Astrocyte (in vitro differentiated cells and primary cell): ENCODE measurements at places on chromosomes 13 and 19. TPM values are rescaled to one million over a fixed set of nuclear protein-coding genes. Genes with fewer than 3 reads are reported as not detected.

DNA sequence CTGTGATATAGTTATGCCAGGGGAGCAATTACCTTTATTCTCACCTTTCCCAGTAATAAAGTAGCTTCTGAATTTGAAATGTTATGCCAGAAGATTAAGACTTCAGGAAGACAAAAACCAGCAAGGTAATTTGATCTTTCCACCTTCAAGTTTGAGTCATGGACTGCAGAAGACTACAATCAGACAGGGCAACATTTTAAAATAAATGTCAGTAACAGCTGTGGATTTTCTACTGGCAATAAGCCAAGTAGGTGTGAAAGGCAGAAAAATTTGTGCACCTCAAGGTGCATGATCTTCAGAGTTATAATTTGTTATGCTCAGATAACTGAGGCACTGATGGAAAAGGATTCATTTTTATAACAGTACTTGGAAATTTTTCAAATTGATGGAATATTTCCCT is 54.9 kb downstream of the SLITRK1 start:
- no peak for DNase-seq

- peak; percentile 96 for DNase-seq
Observed at GRCh38 chr19:46731007-46731501, 14.1 kb upstream of the PRKD2 start.

- DNase-seq, result no peak
Observed at GRCh38 chr19:46391296-46392251, 21.8 kb downstream of the CCDC8 start.

- DNase-seq, result no peak
Observed at GRCh38 chr13:25743421-25743820, 308.4 kb downstream of the SHISA2 start.

GRCh38 chr19:17540174-17540573 is 15.3 kb upstream of the COLGALT1 start:
- no peak for DNase-seq

- DNase-seq, result no peak
Observed at GRCh38 chr19:3350014-3350663, 16.2 kb upstream of the NFIC start.

DNA sequence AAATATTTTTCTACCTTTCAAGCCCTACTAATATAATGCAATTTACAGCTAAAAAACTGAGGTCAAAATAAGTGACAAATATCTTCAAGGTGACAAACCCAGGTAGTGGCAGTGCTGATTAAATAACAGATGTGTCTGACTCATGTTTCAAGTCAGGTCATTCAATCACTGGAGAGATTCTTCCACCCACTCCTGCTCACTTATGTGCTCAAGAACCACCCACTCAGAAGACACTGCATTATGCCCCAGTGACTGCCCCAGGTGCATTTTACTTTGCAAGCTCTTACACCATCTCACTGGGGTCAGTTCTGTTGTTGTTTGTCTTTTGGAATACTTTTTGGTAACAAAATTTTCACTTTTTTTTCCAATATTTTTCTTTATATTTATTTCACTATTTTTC is 2.2 kb downstream of the ZNF100 start:
- no peak for DNase-seq

FREM2 gene
- 0.67 and 2.8 TPM in 2 replicates for total RNA-seq

ZNF837 gene
- 2.4 and 2.9 TPM in 2 replicates for total RNA-seq

DNA sequence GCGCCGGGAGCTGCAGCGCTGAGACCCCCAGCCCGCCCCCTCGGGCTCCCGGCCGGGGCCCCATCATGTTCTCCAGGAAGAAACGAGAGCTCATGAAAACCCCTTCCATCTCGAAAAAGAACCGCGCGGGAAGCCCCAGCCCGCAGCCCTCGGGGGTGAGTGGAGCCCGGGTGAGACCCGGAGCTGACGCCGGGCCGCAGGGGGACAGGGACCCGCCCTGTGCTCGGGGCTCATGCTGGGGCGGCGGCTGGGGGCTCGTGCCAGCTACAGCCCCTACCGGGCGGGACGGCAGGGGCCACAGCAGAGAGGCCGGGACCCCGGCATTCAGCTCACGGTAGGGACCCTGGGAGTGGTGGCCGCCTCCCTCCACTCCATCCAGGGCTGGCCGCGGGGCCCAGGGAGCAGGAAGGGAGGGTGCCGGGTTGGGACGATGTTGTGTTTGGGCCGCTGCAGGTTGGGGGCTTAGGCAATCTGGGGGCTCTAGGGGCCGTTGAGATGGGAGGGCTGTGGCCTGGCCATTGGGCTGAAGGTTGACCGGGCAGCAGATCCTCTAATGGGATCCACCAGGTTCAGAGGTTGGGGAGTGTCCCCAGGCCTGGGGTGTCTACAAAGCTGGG is 482 bp downstream of the ARHGAP45 start:
- DNase-seq, result no peak

SHISA7 gene
- 0.09 TPM in 1 of 2 replicates, not detected in the other for total RNA-seq

DNA sequence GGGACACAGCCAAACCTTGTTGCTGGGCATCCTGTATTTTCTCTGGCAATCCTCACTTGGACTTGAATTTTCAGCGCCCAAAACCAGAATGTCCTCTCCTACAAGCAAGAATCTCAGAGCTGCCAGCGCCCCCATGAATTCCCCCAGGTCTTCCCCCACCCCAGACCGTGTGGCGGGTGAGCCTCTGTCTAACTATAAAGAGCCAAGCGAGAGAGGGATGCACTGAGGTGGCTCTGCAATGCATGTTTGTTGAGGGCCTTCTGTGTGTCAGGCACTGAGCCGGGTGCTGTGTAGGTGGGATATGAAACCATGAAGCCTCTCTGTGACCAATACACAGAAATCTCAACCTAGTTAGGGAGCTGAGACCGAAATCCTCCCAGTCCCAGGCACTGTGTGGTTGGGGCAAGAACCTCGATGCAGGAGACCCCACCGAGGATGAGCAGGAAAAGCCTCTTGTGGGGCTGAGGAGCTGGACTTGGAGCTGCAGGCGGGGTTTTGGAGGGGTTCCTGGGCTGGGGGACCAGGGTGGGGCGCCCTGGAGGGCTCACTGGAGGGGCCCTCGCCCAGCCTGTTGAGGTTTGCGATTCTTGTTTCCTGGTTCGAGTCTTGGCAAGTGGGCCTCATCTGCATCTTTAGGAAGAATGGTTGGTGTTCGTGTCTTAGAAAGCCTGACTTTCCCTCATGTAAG is 12.4 kb upstream of the PROZ start:
- no peak for DNase-seq

- DNase-seq, result peak; percentile 58
Observed at GRCh38 chr13:65914716-65915115, 1315.4 kb downstream of the PCDH9 start.

- no peak for DNase-seq
Observed at GRCh38 chr19:56671613-56671994, at the start of gene ZNF835. ZNF835 (minus strand) TSS chr19:56671757; CDS start chr19:56665198, 6,559 bp downstream.

- DNase-seq, result no peak
Observed at GRCh38 chr19:47215581-47215980, 15.4 kb downstream of the BBC3 start.

DNA sequence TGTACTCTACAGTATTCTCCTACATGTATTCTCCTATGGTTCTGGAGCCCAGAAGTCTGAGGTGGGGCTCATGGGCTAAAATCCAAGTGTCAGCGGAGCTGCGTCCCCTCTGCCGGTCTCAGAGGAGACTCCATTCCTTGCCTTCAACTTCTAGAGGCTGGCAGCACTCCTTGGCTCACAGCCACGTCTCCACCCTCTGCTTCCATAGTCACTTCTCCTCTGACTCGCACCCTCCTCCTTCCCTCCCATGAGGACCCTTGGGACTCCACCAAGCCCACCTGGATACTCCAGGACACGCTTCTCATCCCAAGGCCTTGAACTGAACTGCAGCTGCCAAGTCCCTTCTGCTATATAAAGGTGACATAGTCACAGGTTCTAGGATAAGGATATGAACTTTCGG is 27.8 kb downstream of the DHRS12 start:
- DNase-seq, result no peak

DNA sequence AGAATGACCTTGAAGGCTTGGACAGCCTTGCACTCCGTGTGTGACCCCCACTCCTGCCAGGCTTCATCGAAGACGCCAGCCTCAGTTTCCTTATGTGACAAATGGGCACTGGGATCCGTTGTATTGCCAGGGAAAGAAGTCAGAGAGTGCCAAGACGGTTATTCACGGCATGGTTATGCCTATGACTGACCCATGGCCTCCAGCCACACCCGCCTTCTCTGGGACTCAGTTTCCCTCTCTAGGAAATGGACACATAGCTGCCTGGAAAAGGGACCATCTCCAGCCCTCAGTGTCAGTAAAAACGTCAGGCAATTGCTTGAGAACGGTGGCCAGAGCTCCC is 915 bp upstream of the UBE2S start:
- no peak for DNase-seq

GRCh38 chr19:53908935-53909415 is at the start of gene CACNG7:
CACNG7 (plus strand) TSS chr19:53909278; CDS start chr19:53912832, 3,554 bp downstream.
- no peak for DNase-seq

KCTD4 gene
- total RNA-seq, result 0.41 and 0.64 TPM in 2 replicates

TMEM272 gene
- total RNA-seq, result 0.05 TPM in 1 of 2 replicates, not detected in the other

UBL3 gene
- total RNA-seq, result 42.9 and 48.5 TPM in 2 replicates

GRCh38 chr19:35281303-35281702 is 1.0 kb upstream of the HAMP start:
- no peak for DNase-seq

GRCh38 chr19:4814625-4815425 is 16.7 kb downstream of the TICAM1 start:
- peak; percentile 41 for DNase-seq

RASGRP4 gene
- total RNA-seq, result not detected in 2 replicates

DNA sequence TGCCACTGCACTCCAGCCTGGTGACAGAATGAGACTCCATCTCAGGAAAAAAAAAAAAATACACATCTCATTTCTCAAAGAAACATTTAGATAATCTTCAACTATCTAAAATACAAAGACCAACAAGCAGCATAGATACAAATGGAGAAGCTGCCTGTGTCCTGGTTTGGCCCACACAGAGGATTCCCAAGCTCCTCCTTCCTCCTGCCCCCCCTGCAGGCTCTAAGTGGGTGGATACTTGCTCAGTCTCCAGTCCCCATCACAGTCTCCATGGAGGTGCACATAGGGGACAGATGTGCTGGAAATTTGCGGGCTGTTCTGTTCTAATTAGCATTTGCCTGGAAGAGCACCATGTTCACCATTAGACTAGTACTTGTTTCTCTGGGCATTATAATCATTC is 59.9 kb downstream of the ABCC4 start:
- no peak for DNase-seq

DNA sequence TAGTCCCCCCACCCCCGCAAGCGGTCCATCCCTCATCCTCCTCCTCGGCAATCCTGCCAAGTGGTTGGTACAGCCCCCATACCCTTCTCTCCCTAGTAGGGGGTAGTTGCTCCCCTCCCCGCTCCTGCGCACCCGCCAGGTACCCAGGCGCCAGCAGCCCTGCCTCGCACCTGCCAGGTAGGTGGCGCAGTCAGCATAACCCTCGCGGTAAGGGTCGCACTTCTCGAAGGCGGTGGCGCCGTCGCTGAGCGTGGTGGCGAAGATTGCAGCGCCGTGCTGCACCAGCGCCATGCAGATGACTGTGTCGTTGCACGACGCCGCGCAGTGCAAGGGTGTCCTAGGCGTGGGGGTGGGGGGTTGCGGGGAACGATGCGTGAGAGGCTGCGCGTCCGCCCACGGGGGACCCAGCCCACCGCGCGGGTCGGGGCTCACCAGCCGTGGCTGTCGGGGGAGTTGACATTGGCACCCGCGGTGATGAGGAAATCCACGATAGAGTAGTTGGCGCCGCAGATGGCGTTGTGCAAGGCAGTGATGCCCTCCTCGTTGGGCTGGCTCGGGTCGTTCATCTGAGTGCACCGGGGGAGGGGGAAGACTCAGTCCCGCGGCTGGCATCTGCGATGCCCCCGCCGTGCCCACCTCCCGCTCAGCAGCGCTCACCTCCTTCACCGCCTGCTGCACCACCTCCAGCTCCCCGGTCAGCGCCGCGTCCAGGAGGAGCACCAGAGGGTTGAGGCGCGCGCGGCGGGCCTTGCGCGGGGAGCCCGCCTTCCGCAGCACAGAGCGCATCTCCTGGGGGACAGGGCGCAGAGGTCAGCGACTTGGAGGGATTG is 15.2 kb upstream of the ERCC2 start:
- no peak for DNase-seq

DNA sequence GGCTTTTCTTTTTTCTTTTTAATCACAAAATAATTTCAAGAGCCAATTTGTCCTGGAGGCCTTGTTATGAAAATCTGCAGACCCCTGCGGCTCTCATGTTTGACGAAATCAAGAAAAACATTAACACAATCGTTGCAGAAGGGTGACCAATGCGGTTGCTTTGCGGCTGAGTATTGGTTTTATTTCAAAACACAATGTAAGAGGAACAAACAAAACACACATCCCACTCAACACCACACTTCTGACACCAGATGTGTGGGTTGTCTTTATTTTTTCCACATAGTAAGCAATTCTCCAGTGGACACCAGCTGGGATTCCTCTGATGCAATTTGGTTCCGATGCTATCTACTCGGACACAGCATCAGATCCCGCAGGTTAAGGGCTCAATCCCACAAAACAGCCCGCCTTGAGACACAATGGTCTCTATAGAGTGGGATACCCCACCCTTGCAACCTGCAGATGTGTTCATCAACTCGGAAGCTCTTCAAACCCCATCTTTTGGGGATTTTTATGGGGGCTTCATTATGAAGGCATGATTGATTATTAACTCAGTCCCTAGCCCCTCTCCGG is 21.9 kb upstream of the CCDC124 start:
- DNase-seq, result no peak

DNA sequence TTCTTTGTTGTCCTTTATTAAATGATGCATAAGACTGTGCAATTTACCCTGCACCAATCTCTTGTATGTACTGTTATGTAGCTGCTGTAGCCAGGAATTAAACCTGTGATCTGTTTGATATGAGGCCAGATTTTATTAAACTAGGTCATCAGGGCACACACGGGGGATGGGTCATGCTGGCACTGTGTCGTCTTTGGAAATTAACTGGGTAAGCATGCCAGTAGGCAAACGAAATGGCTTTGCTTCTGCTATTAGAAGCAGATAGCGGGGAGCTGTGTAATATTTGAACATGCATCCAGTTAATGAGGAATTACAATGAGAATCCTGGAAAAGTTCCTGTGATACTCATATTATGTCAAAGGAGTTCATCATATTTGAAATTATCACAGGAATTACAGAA is 23.5 kb downstream of the MTUS2 start:
- no peak for DNase-seq

C19orf67 gene
- not detected in 2 replicates for total RNA-seq

DNA sequence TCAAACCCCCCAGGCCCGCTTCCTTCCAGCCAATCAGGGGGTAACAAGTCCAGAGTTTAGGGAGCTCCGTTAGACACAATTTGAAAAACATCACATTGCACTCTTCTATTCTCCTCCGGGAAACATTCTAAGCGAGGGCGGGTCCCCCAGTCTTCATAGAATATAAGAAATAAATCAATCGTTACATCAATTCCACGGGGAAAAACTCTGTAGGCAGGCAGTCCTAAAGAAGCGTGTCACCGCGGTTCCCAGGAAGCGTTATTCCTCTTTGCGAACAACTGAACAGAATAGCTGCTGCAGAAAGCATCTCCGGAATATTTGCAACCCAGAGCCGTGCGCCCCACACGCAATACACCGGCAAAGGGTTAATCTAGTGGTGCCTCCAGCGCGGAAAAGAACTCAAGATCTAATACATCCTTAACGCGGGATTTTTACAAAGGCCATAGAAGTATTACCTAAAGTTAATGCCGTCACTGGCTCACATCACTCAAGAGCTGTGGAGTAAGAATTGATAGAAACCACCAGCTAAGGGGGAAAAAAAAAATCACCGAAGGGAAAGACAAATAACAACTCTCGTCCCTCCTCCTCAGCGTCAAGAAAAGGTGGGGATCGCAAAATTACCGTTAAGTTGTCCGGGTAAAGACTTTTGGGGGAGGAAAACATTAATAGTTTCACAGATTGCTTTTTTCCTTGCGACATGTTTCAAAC is 65.1 kb downstream of the KCNRG start:
- DNase-seq, result peak; percentile 44

GRCh38 chr13:42547612-42548011 is 26.3 kb upstream of the TNFSF11 start:
- no peak for DNase-seq
